ENCODE measurements at places on chromosomes 1 and 21.
A peak's percentile ranks its signal among the peaks of the same experiment; 100 is the strongest.

GRCh38 chr21:18493422-18493821 is 89.8 kb upstream of the TMPRSS15 start:
- no peak for DNase-seq

DNA sequence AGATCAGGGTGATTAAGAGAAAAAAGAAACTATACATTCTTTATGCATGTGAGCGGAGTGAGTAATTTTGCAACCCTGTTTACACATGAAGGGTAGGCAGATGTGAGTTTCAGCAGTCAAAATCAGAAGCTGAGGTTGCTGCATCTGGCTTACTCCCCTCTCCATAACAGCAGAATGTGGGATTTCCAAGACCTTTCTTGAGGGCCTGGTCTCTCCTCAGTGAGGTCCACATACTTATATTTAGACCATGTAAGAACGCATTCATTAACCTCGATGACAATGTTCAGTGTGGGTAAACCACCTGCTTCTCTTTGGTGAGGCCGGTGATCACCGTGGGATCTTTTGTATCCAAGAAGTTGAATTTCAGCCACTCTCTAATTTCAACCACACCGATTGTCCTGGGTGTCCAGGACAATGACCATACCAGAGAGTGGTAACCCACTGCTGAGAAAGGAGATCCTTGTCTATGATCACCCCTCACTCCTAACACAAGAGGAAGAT is 18.7 kb upstream of the RAP1A start:
- DNase-seq = no peak

DNA sequence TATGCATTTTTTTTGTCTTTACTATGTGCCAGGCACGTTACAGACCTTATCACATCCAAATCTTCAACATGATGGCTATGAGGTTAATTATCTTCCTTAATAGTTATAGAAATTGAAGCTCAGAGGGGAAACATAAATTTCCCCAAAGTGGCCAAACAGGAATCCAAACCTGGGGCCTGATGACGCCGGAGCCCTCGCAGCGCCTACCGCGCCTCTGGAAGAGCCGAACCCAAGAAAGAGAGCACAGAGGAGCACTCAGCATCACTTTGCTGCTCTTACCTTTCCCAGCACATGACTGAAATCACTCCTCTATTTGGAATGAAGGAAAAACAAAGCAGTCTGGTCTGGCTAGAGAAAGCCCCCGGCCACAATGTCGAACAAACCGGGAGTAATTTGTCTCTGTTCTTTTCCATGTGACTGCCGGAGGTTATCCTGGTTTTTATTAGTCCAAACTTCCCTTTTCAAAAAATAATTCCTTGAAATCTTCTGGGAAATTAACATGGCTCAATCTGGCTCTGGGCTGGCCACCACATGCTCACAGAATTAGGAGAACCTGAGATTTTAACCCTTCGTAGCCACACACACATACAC is 195.5 kb downstream of the ADSS2 start:
- no peak for DNase-seq

- DNase-seq = no peak
Measured at GRCh38 chr1:25581764-25582163, 34.8 kb upstream of the MAN1C1 start.

GRCh38 chr1:8903410-8903809 is 24.9 kb upstream of the ENO1 start:
- DNase-seq = no peak

GRCh38 chr1:71414179-71414578 is 333.3 kb upstream of the ZRANB2 start:
- DNase-seq = no peak

- no peak for DNase-seq
Measured at GRCh38 chr1:39944410-39945112, 10.4 kb upstream of the MFSD2A start.

GRCh38 chr1:34376531-34376930 is 199.8 kb downstream of the C1orf94 start:
- no peak for DNase-seq

- DNase-seq = no peak
Measured at GRCh38 chr1:229279242-229279641, 8.3 kb downstream of the RAB4A start.

DNA sequence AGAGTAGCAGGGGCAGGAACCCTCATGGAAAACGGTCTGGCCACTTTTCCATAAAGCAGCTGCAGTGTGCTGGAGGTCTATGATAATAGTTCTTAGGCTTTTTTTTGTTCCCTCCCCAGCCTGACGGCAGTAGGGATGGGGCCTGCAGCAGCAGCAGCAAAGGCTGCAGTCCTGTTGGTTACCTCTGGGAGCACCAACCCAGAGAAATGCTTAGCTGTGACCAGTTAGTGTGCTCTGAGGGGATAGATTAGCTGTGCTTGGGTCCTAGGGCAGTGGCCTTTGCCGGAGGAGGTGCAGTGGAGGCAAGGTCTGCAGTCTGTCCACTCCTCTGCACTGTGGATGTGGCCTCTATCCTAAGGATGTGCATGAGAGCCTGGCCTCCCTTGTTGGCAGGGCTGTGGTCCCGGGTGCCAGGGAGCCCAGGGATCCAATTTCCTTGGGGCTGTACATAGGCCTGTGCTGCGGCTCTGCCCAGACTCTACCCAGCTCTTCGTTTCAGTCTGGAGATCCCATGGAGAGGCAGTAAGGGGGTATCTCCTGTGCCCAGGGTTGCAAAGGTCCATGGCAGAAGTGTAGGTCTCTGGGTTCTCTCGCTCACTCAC is 322.7 kb downstream of the PTBP2 start:
- no peak for DNase-seq

DNA sequence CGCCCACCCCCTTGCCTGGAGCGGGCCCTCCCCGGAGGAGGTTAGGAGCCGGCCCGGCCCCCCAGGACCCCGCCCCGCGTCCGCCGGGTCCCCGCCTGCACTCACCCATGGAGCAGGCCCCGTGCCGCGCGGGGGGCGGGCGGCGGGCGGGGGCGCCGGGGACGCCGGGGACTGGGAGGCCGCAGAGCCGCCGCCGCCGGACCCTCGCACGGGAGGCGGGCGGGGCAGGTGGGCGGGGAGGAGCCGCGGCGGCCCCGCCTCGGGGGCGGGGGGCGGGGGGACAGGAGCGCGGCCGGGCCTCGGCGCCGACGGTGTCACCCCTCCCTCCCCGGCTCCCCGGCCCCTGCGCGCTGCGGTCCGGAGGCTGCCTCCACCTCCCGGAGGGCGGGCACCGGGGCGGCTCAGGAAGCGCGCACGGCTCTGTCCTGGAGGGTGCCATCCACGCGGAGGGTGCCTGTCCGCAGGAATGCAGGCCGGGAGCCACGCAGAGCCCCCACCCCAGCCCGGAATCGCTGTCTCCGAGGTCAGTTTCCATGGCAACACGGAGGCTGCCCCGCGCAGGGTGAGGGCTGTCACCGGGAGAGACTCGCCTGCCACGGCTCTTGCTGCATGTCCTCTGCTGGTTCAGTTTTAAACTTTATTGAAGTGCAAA is 5.9 kb upstream of the PLEKHG5 start:
- no peak for DNase-seq

- DNase-seq = peak; percentile 20
Measured at GRCh38 chr1:22969304-22969709, 3.4 kb downstream of the LACTBL1 start.

DNA sequence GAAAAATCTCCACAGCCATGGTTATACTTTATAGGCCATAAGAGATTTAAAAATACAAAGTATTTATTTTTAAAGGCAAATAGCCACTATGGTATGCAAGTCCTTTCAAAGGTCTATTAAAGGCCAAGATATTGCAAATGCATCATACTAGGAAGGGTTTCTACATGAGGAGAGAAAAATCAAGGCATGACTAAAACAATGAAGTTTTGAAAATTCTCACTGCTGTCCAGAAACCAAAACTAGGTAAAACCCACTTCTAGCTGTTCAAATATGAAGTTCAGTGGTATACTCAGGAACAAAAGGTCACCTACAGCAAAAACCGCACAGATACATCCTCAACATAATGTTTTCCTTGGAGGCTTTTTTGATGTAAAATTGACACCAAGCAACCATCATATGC is 75.0 kb downstream of the EPS15 start:
- DNase-seq = no peak

DNA sequence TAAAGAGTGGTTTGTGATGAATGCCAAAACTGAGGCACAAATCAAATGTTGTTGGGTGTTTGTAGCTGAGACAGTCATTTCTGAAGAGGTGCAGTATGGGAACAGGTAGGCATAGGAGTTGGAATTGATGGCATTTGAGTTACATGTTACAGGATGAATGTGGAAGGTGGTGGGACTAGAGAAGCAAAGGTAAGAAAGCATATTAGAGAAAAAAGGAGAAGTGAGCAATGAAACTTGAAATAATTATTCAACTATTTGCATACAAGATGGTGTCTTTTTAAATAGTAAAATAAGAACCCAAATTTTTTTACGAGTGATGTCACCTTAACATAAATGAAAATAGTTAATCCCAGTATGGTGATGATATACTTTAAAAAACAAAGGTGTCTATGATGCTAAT is 40.2 kb upstream of the METTL18 start:
- no peak for DNase-seq

- no peak for DNase-seq
Measured at GRCh38 chr1:96995351-96995750, 273.8 kb downstream of the PTBP2 start.

GRCh38 chr1:201191653-201192260 is 1.1 kb downstream of the IGFN1 start:
- peak; percentile 60 for DNase-seq

DNA sequence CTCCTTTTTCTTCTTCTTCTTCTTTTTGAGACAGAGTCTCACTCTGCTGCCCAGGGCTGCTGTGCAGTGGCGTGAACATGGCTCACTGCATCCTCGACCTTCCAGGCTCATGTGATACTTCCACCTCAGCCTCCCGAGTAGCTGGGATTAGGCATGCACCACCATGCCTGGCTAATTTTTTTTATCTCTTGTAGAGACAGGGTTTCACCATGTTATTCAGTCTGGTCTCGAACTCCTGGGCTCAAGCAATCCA is 13.0 kb upstream of the PADI1 start:
- no peak for DNase-seq

DNA sequence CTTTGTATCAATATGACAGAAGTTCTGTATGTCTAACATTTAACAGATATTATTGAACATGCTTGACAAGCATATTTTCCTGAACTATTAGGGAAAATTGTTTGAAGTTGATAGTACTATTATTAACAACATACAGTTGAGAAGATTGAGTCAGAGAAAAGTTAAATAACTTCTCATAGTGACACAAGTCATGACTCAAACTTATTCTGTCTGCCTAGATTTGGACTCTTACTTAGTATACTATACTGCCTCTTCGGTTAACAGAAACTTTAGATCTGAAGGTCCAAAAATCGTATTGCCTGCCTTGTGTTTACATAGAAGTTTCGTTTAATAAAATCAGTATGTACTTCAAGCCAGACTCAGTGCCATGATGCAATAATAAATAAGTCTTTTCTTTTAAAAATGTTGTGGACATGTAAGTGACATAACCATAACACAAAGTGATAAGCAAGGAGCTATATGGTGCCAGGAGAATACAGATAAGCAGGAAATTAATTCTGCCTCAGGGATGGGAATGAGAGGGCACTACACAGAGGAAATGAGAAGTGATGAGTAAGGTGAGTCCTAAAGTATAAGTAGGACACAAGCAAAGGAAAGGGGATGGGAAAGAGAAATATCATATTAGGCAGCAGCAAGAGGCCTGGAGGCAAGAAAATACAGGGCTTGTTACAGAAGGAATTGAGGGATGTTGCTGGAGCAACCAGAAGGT is 48.1 kb downstream of the LHX9 start:
- DNase-seq = no peak

DNA sequence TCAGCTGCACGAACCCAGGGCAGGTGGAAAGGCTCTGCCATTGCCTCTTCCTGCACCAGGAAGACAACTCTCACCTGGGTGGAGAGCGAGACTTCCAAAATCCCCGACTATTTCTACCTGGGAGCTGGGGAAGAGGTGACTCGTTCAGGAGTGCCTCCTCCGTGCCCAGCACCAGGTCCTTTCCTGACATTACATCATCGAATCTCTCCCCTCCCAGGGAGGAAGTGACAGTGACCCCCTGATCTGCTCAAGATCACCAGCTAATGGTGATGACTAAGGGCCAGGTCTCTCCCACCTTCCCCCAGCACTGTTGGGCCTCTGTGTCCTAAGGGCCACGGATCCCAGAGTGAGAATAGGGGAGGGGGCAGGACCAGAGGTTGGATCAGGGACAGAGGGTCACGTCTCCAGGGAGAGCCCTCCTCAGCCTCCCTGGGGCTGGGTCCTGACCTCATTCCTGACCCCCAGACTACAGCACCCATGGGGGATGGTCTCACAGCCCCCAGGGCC is 6.8 kb downstream of the MEGF6 start:
- no peak for DNase-seq

DNA sequence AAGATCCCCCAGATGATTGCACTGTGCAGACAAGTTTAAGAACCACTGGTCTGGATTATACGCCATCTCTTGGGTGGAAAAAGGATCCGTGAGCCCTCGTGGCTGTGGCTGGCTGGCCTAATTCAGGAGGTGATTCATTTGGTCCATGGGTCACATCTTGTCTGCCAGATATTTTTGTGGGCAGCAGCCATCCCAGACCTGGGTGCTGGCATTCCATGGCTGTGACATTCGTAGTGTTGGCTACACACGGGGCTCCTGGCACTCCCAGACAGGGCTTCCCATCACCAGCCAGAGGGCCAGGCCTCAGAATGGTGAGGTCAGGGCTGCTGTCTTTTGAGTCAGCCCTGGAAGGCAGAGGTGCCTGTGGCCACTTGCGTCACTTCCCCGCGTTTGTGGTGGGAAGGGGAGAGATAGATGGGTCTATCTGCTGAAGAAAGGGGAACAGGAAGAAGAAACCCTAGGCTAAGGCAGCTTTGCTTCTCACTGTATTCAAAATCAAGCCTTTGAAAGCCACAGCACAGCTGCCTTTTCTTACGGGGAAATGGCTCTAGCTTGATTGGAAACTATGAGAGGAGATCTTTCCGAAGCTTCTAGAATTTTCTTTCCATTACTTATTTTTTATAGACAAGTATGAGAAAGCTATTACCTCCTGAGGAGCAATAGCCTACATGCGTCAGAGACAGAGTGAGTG is 32.4 kb downstream of the EIF2D start:
- peak; percentile 64 for DNase-seq

DNA sequence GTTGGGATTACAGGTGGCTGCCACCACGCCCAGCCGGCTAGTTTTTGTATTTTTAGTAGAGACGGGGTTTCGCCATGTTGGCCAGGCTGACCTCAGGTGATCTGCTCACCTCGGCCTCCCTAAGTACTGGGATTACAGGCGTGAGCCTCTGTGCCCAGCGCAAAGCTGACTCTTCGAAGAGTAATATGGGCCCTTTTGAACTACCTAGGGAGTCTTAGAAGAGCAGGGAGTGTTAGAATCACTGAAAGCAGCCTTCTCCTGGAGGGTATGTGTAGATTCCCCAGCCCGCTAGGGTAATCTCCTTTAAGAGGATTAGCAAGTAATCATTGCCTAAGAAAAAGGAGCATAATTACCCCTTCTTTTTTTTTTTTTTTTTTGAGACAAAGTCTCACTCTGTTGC is 6.5 kb upstream of the MAST2 start:
- DNase-seq = no peak

GRCh38 chr1:203823306-203823705 is 27.9 kb downstream of the ZBED6 start:
- DNase-seq = no peak

Data from AG09309 (cell line).